ENCODE measurements at places on chromosomes 2 and 18. TPM values are rescaled to one million over a fixed set of nuclear protein-coding genes. Genes with fewer than 3 reads are reported as not detected.

TRIP12 gene
- 99.3 TPM for polyA plus RNA-seq

DNA sequence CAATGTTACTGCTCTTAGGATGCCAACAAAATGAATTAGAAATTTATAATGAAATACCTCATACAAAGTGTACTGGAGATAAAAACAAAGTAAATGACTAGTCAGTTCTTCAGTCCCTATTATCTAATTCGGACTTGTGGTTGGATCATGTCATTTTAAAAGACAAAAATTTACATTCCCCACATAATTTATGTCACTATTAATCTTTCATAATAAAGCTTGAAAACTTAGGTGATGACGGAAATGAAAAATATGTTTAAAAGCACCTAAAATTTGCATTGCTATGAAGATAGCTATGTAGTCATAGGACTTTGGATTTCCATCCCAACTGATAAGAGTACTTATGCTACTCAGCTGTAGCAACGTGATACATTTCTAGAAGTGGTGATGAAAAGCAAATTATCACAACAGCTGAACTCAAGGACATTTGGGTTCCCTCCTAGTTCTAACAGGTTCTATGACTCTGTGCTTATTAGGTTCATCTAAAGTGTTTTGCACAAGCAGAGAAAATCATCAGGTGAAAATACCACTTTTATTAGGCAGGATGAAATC is 58.4 kb downstream of the LRPPRC start:
- DNase-seq = no peak

DNA sequence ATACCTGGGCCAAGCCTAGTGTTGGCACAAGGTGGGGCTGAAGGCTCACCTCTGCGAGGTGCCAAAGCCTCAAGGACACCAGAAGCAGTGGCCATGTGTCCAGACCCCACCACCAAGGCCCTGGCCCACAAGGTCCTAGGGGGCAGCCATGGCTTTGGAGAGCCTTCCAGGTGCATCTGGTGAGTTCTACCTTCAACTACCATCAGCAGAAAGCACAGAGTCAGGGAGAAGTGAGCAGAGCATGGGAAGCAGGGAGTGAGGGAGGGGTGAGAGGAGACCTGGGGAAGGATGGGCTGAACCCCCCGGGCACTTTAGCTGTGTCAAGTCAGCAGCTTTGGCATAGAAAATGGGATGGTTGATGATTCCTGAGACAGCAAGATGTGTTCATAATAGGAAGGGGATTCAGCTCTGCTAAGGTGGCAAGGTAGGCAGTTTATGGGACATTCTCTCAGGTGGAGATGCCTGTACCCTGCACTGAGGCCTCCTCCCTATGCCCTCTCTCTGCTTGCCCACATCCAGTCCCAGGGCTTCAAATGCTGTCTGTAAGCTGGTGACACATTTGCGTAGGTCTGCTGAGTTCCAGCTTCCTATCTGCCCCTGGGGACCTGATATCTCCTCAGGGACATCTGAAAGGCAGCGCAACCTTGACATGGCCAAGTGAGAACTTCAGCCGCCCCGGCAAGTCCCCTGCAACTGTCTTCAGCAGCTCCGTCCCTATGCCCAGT is 83.4 kb upstream of the RGPD5 start:
- no peak for DNase-seq

- peak; percentile 93 for DNase-seq
These were observed 5.5 kb downstream of the SLC11A1 start for GRCh38 chr2:218387369-218388194.

GRCh38 chr2:152715854-152716428 is 1.3 kb downstream of the PRPF40A start:
- DNase-seq = peak; percentile 26

SULT1C4 gene
- 18.0 TPM for polyA plus RNA-seq

WDR35 gene
- 9.8 TPM for polyA plus RNA-seq

THOC1 gene
- polyA plus RNA-seq = 62.3 TPM

DNA sequence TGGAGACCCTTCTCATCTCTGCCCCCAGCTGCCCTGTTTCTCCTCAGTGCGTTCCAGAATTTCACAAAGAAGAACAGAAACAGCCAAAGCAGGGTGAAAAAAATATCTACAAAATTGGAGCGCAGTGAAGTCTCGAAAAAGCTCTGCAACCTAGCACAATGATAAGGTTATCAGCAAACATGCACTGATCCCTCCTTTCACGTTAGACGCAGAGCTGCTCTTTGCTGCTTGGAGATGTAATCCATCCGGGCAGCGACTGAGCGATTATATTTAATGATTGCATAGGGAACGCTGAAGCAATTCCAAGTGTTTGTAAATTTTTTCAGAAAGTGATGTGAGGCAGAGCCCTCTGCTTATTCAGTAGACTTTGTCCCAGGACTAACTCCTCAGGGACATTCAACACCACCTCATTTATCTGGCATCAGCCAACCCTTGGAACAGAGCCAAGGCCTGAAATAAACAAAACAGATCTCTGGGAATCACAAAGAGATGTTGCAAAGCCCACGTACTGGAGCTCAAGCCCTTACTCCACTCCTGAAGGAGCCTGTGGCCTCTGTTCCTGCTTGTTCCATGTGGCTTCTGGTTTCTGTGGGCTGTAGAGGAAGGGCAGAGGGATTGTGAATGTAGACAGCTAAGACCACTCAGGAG is 172.6 kb upstream of the BCL2L11 start:
- peak; percentile 51 for DNase-seq

- DNase-seq = no peak
These were observed 25.7 kb upstream of the PTPN4 start for GRCh38 chr2:119734047-119734446.

- DNase-seq = no peak
These were observed 496.9 kb downstream of the EPHA4 start for GRCh38 chr2:221075203-221075602.

DNA sequence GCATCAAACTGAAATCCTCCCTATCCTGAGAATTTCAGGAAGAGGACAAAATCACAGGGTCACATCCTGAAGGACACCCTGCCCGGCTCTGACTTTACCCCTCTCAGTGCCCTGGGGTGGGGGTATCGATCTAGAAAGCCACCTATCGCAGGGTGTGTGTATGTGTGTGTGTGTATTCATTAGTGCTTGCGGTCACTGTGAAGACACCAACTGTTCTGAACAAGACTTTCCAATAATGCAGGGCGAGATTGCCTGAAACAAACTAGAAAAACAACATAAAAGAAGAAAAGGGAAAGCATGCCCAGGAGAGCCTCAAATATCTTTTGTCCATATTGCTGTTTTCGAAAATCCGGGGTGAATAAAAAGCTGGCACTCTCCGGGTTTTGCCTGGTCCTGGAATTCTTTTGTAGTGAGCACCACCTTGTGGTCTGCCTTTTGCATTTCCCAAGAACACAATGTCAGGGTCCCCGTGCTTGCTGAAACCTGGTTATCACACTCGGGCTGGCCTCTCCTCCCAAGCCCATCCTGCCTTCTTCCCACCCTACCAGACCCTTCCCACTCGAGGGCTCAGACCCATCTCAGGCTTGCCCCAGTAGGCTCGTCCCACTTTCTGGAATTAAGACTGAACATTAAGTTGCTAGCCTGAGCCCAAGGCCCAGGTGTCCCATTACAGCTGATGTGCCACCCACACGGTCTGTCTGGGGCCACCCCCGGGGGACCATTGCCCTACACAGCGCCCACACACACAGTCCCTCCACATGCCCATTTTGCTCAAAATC is 25.0 kb upstream of the COPS8 start:
- peak; percentile 57 for DNase-seq

DNA sequence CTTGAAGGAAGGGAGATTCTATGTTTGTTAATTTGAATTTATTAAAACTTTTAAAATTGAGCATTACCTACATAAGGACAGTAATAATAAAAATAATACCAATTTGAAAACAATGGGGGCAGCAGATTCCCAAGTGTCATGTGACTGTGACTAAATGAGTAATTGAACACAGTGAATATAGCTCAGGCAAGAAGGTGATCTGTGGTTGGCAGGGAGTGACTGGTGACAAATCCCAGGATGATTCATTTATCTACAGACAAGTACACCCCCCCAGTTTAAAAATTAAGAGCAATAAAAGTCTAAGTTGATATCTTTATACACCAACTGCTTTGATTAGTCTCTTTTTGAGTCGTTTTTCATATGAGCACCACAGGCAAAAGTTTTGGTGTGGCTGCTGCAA is 299.5 kb downstream of the ARHGAP15 start:
- no peak for DNase-seq

DNA sequence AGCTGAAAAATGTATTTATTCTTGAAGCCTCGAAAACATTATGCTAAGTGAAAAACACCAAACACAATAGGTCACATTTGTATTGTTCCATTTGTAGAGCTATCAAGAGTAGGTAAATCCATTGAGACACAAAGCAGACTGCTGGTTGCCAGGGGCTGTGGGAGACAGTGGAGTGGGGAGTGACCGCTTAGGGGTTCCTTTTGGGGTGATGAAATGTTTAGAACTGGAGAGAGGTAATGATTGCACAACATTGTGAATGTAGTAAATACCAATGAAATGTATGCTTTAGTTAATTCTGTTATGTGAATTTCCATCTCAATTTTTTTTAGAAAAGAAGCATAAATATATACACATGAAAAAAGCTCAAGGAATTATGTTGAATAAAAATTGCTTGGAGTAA is 15.8 kb downstream of the KCTD18 start:
- no peak for DNase-seq

GRCh38 chr2:29108225-29108624 is 7.0 kb upstream of the CLIP4 start:
- no peak for DNase-seq

- no peak for DNase-seq
These were observed 30.1 kb downstream of the CCDC74A start for GRCh38 chr2:131557558-131558321.

OBSL1 gene
- polyA plus RNA-seq = 92.9 TPM

KIAA2012 gene
- 0.28 TPM for polyA plus RNA-seq

DNA sequence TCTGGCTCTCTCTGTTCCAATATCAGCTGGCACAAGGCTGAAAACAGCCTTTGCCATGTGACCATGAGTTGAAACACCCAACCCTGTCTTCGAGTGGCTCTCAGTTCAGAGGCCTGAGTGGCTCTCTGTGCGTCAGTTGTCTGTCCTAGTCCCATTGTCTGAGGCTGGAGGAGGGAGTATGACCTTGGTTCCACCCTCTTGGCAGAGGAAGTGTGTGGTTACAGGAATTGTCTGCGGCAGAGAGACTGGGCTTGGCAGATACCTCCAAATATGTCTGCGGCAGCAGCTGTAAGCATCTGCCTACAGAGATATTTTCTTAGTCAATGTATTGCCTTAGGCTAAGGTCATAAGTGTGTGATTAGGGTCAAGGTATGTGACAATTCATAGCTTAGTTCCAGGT is 32.6 kb downstream of the CNGA3 start:
- no peak for DNase-seq

DNA sequence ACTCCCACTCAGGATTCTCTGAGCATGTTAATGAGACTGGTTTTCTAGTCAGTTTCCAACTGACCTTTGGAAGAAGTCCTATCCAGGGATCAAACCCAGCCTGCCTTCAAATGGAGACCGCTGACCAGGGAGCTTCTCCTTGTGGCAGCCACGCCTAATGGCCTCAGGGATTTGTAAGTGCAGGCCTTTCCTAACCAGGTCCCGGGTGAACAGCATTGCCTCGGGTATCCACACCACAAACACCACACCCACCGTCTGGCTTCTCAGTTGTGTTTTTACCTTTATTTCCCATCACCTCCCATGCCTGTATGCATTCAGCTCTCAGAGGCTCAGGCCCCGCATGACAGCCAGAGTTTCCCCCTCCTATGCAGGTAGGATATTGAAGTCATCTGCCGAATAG is 406.3 kb upstream of the HS6ST1 start:
- no peak for DNase-seq

CYBRD1 gene
- polyA plus RNA-seq = 25.5 TPM
